ENCODE measurements at places on chromosomes 16 and 17.

- peak; percentile 44 for DNase-seq
These were observed 15.5 kb downstream of the CDH1 start for GRCh38 chr16:68752602-68753001.

- DNase-seq: peak; percentile 40
These were observed 744 bp upstream of the GGNBP2 start for GRCh38 chr17:36544044-36544306.

GRCh38 chr17:48618256-48618896 lies 3.3 kb upstream of the HOXB8 start:
- peak; percentile 87 for DNase-seq

DNA sequence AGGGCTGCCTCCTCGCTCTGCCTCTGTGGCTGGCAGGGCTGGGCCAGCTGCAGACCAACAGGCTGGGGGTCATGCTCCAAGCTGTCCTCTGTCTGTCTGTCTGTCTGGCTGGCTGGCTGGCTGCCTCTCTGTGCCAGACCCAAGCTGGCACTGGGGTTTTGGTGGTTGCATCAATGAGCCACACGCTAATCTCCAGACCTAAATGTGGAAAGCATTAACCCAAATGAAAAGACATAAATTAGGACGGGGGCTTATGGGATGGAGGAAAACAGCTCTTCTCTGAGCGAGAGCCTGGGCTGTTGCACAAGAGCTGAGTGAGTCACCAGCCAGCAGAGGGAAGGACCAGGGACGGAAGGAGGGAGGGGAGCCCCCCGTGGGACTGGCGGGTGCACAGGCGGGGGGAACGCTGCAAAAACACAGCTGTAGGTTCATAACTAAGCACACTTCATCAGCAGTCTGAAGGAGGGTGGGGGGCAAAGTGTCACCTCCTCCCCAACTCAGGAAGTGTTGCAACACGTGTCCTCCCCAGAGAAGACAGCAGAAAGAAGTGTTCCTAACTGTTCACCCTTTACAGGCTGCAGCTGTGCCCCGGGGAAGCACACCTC lies 83.4 kb downstream of the GAS7 start:
- peak; percentile 82 for DNase-seq

DNA sequence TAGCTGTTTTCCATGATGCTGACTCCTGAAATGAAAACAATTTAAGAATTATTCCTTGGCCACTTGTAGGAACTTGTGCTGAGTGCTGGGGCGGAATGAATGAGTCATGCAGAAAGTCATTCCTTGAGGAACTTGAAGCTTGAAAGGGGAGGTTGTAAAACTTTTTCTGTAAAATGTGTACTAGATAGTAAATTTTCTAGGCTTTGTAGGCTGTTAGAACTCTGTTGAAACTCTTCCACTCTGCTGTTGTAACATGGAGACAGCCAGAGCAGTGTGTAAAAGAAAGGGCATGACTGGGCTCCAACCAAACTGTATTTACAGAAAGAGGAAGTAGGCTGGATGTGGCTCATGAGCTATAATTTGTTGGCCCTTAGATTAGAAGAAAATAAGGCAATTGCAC lies 46.1 kb downstream of the ABCA8 start:
- DNase-seq: no peak

DNA sequence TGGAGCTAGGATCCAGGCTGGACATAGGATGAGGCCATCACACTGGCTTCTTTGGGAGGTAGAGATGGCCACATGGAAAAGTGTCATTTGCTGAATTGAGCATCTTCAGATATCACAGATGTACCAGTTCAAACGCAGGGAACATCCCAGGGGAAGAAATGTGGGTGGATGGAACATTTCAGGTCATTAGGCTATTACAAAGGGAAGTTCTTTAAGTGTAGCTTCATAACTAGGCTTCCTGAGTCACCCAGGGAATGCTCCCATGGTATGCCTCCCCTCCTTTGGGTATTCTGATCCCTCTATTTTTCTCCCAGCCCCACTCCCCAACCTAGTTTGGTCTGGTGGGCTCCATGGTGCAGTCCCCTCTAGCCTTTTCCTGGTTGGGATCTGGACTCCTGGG lies 69.8 kb upstream of the IRX3 start:
- no peak for DNase-seq

DNA sequence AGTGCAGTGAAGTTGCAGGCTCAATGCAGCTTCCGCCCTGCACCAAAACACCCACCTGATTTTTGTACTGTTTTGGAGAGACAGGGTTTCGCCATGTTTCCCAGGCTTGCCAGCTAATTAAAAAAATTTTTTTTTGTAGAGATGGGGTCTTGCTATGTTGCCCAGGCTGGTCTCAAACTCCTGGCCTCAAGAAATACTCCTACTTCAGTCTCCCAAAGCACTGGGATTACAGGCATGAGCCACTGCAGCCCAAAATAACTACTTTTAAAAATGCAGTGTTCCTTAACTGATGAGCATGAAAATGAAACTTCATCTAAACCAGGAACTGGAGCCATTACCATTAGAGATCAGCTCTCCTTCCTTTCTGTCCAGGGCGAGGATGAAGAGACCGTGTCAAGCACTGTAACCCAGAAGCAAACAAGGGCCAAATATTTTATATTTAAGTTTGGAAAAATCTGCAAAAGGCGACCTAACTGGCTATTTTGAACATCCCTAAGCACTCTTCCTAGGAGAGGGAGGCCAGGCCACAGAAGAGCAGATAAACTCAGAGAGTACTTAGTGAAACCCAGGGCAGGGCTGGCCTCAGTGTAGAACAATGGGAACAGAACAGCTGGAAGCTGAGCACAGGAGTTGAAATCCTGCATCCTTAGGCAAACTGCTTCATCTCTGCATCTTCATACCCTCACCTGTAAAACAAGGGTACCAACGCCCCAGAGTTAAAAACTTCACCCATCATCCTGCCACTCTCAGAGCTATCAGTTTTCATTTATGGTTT lies 24.0 kb downstream of the CREBBP start:
- no peak for DNase-seq

DNA sequence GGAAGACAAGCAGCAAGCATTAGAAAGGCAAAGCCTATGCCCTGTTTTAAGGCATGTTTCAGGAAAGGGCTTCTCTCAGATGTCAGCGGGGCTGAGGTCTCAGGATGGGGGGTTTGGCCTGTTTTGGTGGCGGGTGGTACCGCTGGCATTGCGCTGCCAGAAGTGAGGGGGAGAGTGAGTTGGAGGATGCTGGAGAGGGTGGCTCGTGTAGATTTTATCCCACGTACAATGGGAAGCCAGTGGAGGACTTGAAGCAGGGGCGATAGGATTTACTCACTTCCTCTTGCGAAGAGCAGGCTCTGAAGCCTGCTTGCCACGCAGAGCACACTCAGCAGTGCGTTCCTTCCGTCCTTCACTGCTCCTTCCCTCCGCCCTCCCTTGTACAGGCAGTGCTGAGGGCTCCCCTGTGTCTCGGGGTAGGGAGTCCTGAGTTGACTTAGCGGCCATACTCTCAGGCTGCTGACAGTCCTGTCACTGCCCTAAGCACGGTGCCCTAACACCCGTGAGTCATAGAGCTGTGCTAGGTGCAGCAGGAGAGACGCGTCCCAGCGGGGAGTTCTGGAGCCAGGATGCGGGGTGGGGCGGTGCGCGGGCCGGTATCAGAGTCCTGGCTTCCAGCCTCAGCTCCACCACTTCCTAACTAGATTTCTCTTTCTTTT lies 113.1 kb downstream of the SNX29 start:
- peak; percentile 26 for DNase-seq

GRCh38 chr17:48054238-48055185 lies 6.4 kb downstream of the NFE2L1 start:
- no peak for DNase-seq

GRCh38 chr16:8967132-8967821 lies 3.6 kb upstream of the USP7 start:
- DNase-seq: no peak

DNA sequence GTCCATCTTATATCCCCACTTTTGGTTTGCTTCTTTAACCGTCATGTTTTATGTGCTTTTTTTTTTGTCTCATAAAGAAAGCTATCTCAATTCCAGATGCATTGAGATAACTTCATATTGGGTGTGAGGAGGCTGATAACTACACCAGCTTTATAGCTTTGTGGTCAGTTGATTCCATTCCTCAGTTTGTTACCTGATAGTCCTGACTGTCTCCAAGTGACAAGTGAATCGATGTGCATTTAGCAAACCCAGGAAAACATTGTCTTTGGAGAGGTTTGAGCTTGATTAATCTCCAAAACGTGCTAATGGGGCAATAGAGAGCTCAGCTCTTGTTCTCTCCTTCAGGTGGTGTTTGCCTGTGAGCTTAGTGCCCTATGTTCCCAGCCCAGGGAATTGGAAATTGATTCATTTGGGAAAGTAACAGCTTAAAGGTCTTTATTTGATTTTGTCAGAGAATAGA lies 22.7 kb downstream of the HS3ST3B1 start:
- no peak for DNase-seq

GRCh38 chr16:27547134-27547533 lies 2.6 kb downstream of the GTF3C1 start:
- DNase-seq: no peak

- DNase-seq: no peak
These were observed 218.7 kb upstream of the AXIN2 start for GRCh38 chr17:65780111-65780510.

- DNase-seq: peak; percentile 68
These were observed 5.2 kb downstream of the SLFN11 start for GRCh38 chr17:35368081-35368830.

DNA sequence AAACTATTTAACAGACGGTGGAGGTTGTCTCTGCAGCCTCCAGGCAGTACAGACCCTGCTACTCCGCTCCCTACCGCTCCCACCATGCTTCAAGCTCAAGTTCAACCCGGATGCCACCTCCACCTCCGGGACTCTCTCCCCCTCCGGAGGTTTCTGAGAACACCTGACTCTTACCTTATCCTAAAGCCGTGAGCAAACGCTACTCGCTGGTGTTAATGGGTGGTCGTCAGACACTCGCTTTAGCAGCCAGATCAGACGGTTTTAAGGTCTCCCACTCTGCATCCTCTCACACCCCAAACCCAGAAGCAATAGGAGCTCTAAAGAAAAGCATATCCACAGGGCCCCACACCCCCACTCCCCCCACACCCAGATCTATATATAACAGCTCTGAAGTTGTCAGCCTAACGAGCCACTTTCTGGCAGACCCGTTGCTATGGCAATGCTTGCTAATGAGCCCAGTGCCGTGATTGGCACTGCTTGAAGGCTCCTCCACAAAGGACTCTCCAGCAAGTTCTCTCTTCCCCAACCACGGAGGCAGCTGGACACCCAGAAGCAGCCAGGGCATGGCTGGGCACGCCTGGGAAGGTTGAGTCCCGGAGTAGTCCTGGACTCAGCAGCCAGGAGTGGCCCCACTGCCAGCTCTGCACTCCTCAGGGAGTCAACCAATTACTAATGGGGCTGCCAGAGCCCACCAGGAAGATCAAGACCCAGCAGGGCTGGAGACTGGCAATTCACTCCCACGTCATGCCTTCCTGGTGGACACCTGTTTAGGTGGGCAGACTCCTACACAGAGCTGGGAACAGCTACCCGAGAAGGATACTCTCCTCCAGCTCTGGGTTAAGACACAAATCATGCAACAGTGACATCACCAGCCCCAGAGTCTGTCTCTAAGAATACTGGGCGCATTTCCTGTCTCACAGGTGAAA lies 121.2 kb upstream of the RCVRN start:
- no peak for DNase-seq

- DNase-seq: no peak
These were observed 26.0 kb downstream of the PHLPP2 start for GRCh38 chr16:71698491-71698890.

DNA sequence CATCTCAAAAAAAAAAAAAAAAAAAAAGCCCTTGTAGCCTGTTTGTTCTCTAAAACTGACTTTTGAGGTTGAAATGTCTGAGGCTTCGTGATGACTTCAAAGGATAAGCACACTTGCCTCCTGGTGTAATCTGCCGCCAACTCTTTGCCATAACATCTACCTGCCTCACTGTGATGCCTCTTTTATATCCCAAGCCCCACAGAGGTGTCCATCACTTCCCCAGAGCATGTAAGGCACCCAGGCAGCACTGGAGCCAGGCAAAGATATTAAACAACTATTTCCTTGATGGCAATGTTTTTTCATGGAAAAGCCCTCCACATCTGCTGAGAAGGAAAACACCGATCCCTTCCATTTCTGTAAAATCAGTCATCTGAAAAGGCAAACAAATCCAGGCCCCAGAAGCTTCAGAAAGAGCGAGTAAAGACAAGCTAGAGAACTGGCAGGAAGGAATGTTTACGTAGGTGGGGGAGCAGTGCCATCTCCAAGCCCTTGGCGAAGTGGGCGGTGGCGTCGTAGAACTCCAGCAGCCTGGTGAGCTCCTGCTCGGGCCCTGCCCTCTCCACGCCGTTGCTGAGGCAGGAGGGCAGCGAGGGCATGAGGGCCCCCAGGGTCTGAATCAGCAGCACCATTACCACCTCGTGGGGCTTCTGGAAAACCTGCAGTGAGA lies 28.6 kb downstream of the COG7 start:
- no peak for DNase-seq

DNA sequence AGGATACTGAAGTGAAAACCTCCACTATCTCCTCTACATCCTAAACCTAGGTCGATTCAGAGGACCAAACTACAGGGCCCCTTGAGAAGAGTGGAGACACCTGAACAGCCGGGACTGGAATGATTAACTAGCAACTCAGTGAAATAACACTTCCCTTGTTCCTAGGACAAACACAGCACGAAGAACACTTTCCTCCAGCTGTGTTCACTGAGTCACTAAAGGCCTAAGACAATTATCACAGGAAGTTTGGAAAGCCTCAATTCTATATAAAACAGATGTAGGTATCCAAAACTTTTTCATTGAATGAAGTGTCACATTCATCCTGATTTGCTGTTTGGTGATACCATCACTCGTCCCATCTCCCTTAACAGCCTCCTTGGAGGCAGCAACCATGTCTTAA lies 15.5 kb upstream of the CUEDC1 start:
- DNase-seq: no peak

- DNase-seq: no peak
These were observed 26.0 kb downstream of the KCNJ16 start for GRCh38 chr17:70100983-70101382.

GRCh38 chr16:49274591-49274990 lies 7.0 kb downstream of the CBLN1 start:
- DNase-seq: no peak

- no peak for DNase-seq
These were observed 254.4 kb downstream of the PHKB start for GRCh38 chr16:47715442-47716083.

DNA sequence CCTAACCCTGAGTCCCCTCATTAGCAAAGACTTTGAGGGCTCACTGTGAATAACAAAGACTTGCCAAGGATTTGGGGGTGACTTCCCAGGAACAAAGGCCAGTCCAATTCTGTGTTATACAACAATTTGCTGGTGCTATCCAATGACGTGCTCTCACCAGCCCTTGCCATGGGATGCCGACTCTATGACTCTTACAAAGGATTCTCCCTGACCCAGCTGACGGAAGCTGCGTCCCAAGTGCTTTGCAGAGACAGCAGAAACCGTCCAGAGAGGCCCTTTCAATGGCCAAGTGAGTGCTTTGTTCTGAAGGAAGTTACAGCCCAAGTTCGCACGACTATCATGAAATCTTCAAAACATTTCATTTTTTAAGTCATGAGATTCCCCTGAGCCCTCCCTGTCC lies 345.3 kb upstream of the TNRC6C start:
- DNase-seq: no peak

DNA sequence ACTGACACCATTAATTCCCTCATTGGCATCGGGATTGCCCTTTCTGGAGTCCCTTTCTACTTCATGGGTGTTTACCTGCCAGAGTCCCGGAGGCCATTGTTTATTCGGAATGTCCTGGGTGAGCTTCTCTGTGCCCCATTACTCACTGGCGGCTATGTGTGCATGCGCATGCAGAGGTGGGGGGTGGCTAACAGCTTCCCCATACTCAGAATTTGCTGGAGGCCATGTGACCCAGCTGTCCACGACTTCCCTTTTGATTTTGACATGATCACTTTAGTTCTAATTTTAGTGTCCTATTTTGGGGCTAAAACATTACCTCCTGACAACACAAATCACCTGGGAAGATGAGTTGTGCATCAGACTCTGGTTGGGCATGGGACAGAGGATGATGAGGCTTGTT lies 14.1 kb downstream of the SLC7A6OS start:
- DNase-seq: no peak
